ENCODE measurements at places on chromosomes 3 and 15.

DNA sequence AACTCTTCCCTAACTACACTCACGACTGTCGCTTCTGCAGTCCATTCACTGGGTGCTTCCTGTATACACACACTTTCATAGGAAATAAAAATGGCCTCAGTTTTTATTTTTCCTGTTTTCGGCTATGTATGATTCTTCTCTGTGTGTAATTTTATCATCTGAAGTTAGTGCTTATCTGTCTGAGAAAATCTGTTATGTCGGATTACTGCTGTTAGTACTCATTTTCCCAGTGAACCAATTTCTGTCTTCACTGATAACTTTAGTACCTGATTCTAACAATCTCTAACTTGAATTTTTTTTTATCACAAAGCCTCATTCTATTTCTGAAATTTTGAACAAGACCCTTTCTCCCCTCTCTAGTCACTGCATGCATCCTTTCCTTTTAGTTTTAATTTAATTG is 20.9 kb downstream of the RAB5A start:
- no peak for DNase-seq

- DNase-seq: no peak
These were observed 22.5 kb upstream of the CLK3 start for GRCh38 chr15:74593122-74593521.

- DNase-seq: no peak
These were observed 721 bp downstream of the P2RY1 start for GRCh38 chr3:152835601-152836102.

DNA sequence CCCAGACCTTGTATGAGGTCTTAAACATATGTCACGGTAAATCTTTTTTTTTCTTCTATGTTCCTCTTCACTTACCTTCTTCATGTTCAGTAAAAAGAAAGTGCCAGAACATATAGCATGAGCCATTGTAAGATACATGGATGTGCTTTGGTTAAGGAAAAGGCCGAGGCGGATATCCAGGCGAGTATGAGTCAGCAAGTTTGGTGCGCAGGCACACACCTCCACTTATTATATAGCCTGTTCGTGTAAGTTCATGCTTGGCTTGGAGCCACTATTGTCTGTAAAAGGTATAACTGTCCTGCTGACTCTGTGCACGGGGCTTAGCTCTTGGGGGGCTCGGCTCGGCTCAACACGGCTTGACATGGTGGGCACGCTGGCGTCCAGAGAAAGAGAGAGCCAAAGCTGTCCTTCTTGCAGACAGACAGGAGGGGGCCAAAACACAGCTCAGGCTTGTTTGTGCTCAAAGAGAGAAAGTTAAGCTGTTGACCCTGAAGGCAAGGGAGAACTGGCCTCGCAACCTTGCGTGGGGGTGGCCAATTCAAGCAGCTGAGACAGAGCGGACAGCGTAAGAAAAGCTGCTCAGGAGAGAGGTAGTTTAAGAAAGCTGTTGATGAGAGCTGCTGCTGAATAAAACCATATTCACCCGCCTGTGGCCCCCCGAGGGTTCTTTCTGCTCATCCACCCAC is 251.2 kb downstream of the SLC9A9 start:
- no peak for DNase-seq

GRCh38 chr3:7876741-7877297 is 624.8 kb upstream of the LMCD1 start:
- peak; percentile 13 for DNase-seq
